ENCODE measurements at places on chromosomes 7 and 10.

DNA sequence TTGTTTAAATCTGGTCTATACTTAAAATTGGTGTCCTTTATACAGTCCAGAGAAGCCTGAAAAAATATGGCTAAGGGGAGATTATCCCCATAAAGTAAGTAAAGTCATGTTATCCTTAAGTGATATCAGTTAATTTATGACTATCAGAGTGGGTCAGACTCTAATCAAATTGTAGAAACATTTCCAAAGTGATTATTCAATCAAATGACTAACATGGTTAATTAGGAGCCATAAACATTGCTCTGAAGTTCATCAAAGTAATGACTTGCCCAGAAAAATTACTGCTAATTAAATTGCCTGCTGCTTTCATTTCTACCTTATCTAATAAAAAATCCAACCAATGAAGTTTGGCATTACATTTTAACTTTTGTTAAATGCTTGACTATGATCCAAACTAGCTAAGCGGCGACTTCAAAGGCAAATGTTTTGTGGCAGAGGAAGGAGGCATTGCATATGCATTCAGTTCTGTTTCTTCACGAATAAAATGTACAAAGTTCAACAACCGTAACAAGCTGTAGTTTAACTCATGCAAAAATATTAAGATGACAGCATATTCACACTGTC, 76.7 kb downstream of the ETV1 start:
- no peak overlapping the region for H3K4me3 ChIP-seq
- no peaks in the 10 kb centered on the region for H3K36me3 ChIP-seq
- no peak for DNase-seq

DNA sequence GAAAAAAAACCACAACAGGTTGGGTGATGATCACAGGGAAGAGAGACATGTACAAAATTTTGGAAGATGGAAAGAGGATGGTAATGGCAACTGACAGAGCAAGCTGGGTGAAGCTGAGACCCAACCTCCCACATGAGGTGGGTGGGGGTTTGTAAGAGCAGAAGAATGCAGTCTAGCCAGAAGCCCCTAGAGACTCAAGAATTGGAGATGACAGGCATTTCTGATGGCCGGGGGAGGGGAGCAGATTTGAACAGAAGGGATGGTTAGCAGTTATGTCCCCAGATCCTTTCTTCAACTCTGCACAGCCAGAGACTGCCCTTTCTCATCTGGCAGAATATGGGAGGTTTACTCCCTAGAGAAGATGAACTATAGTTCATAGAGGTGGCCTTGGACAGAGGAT, 208.0 kb downstream of the GALNT17 start:
- no peaks in the 10 kb centered on the region for H3K36me3 ChIP-seq
- no peak for DNase-seq
- no peaks in the 10 kb centered on the region for H3K4me1 ChIP-seq

GRCh38 chr10:61529208-61529607, 76.0 kb upstream of the TMEM26 start:
- no peak for DNase-seq
- H3K27ac ChIP-seq, result no peak overlapping the region
- no peaks in the 10 kb centered on the region for H3K36me3 ChIP-seq
- H3K4me1 ChIP-seq, result no peaks in the 10 kb centered on the region
- H3K4me3 ChIP-seq, result no peak overlapping the region

- H3K27ac ChIP-seq, result no peak overlapping the region
- H3K4me3 ChIP-seq, result no peak overlapping the region
- peaks cover 71% of the 10 kb centered on the region for H3K27me3 ChIP-seq
- peaks cover 12% of the 10 kb centered on the region for H3K4me1 ChIP-seq
- DNase-seq, result no peak
These were observed 2.6 kb downstream of the HOXA9 start for GRCh38 chr7:27162561-27163287.

DNA sequence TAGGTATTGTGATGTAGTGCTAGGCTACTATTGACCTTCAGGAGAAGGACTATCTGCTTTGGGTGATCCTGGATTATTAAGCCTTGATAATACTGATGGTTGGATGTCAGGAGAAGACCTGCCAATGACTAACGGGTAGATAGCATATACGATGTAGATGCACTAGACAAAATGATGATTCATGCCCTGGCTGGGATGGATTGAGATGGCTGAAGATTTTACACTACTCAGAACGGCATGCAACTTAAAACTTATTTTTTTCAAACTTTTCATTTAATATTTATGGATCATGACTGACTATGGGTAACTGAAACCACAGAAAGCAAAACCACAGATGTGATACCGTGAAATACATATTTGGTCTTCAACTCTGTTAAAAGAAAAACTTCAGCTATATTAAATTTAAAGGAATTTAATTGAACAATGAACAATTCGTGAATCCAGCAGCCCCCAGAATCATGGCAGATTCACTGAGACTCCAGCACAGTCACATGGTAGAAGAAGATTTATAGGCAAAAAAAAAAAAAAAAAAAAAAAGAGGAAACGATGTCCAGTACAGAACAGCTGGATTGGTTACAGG, 124.6 kb upstream of the CDK13 start:
- H3K27me3 ChIP-seq, result no peaks in the 10 kb centered on the region
- no peaks in the 10 kb centered on the region for H3K4me1 ChIP-seq
- no peak overlapping the region for H3K27ac ChIP-seq
- DNase-seq, result no peak
- no peaks in the 10 kb centered on the region for H3K36me3 ChIP-seq
- H3K4me3 ChIP-seq, result no peak overlapping the region

DNA sequence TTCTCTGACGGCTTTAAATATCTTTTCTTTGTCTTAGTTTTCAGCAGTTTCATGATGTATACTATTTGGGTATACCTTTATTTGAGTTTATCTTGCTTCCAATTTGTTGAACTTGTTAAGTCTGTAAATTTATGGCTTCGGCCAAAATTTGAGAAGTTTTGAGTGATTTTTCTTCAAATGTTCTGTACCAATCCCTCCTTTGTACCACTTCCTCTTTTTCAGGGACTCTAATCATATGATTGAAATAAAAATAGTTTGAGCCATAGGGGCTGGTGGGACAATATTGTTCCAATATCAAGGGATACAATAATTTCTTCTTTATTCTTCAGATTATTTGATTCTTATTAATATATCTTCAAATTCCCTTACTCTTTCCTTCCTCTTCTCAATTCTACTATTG, 43.1 kb upstream of the CTTNBP2 start:
- H3K27ac ChIP-seq, result no peak overlapping the region
- no peaks in the 10 kb centered on the region for H3K4me1 ChIP-seq
- no peaks in the 10 kb centered on the region for H3K36me3 ChIP-seq
- no peak overlapping the region for H3K4me3 ChIP-seq
- DNase-seq, result no peak

- H3K27ac ChIP-seq, result peak overlapping the region; percentile 30
- no peak overlapping the region for H3K4me3 ChIP-seq
- peak; percentile 31 for DNase-seq
- H3K4me1 ChIP-seq, result peaks cover 63% of the 10 kb centered on the region
These were observed 14.1 kb downstream of the TMEM72 start for GRCh38 chr10:44925224-44925623.

DNA sequence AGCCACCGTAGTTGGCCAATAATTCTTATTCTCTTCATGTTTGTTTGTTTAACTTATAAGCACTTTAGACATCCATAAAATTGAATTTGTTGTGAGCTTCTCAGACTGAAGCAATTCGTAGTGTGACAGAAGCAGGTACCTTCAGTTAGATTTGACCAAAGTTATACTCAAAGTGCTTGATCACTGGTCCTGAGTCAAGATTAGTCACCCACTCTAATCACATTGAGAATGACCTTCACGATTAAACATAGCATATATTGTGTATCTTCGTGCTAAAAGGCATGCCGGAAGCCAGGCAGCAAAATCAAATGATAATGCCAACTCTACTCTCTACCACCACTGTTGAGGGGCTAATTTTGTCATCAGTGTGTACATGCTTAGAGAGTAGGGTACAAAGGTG, 763.7 kb upstream of the MBL2 start:
- no peak overlapping the region for H3K27ac ChIP-seq
- no peaks in the 10 kb centered on the region for H3K4me1 ChIP-seq
- DNase-seq, result no peak
- H3K27me3 ChIP-seq, result no peaks in the 10 kb centered on the region

DNA sequence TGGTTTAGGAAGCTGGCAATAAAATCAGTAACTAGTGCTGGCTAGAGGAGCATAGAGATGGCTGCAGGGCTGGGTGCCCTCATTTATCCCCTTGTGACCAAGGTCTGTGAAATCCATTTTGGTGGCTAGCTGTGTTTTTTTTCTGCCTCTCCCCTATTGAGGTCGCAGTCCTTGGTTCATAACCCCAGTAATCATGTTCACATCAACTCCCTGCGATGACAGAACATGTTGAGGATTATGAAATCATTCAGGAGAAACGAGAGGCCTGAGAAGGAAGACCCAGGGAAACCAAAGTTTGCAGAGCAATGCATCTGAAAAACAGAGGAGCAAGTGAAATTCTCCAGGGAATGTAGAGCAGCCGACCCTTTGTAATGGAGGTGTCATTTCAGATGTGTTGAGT, 126.9 kb downstream of the TACC2 start:
- H3K27me3 ChIP-seq, result no peaks in the 10 kb centered on the region
- no peak overlapping the region for H3K4me3 ChIP-seq
- H3K27ac ChIP-seq, result peak overlapping the region; percentile 100
- no peak for DNase-seq
- H3K4me1 ChIP-seq, result peaks cover 76% of the 10 kb centered on the region
- H3K36me3 ChIP-seq, result no peaks in the 10 kb centered on the region

DNA sequence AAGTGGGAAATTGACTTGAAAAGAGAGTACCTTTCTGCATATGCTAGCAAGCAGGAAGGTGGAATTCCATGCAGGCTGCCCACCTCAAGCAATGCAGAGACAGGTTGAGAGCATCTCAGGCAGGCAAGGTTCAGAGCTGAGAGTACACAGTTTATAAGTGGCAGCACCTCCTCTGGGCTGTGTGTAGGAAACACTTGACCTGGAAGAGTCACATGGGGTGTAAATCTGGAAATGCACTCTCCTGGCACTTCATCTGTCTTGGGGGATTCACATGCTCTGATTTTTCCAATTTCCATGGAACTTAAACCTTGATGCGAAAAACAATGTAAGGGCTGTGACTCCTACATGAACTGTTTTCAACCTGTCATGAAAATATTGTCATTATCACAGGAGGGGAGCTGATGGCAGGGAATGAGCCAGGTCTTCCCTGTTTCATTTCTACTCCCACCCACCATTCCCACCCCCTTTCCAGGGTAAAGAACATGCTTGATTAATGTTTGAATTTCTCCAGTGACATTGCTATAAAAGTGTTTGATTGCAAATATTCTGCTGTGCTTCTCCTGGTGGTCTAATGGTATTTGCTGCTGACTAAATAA, 328.3 kb downstream of the BICC1 start:
- H3K27ac ChIP-seq, result no peak overlapping the region
- no peak overlapping the region for H3K4me3 ChIP-seq
- no peaks in the 10 kb centered on the region for H3K4me1 ChIP-seq
- no peak for DNase-seq
- no peaks in the 10 kb centered on the region for H3K27me3 ChIP-seq
- no peaks in the 10 kb centered on the region for H3K36me3 ChIP-seq

DNA sequence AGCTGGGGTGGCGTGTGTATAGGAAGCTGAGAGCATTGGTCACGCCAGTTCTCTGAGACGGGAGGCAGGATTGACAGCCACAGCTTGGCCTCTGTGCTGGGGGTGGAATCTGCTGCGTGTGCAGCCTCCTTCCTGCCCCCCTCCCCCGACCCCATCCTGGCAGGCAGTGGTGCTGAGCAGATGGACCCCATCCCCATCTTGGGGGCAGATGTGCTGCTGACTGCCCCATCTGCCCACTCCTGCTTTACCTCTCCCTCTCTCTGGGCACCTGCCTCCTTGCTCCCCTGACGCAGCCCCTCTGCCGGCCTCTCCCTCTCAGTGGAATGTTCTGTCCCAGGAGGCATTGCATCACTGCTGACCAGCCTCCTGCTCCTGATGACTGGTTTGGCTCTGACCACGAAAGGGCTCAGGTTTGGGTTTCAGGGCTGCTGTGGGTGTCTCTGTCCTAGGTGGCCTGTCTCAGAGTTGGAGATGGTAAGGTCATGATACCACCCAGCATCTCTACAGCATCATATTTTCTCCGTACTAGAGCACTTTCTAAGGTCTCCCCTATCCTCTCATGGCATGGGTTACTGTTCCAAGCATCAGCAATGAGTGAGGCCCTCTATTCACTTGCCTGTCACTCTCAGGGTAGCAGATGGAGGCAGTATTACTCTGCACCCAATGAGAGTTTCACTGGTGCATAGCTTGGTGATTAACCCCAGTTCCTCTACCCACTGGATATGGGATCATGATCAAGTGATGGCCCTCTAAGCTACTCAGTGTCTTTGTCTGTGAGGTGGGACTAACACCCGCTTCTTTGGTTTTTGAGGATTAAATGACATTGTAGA, 81.9 kb downstream of the RBM20 start:
- no peaks in the 10 kb centered on the region for H3K36me3 ChIP-seq
- no peak for DNase-seq
- H3K27ac ChIP-seq, result no peak overlapping the region
- no peak overlapping the region for H3K4me3 ChIP-seq
- H3K27me3 ChIP-seq, result no peaks in the 10 kb centered on the region
- no peaks in the 10 kb centered on the region for H3K4me1 ChIP-seq

- H3K4me3 ChIP-seq, result no peak overlapping the region
- no peaks in the 10 kb centered on the region for H3K36me3 ChIP-seq
- no peaks in the 10 kb centered on the region for H3K27me3 ChIP-seq
- no peak overlapping the region for H3K27ac ChIP-seq
- H3K4me1 ChIP-seq, result peaks cover 36% of the 10 kb centered on the region
These were observed 20.9 kb downstream of the SLC29A3 start for GRCh38 chr10:71339796-71340589.

DNA sequence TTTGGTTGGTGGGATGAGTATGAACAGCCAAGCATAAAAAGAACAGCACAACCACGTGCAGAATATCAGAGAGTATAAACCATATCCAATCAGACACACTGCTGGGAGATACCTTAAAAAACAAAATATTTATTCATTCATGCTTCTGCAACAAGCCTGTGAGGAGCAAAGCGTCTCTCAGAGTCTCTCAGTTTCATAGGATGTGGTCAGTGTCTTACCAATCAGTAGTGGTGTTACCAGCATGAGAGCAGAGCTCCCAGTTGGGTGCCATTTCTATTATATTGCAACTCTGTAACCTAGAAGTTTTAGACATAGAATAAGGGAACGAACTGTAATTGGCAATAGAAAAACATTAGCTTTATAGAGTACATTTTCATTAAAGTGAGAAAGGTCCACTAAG, 445.9 kb upstream of the LRRN3 start:
- no peaks in the 10 kb centered on the region for H3K27me3 ChIP-seq
- no peaks in the 10 kb centered on the region for H3K36me3 ChIP-seq
- no peaks in the 10 kb centered on the region for H3K4me1 ChIP-seq
- no peak for DNase-seq

DNA sequence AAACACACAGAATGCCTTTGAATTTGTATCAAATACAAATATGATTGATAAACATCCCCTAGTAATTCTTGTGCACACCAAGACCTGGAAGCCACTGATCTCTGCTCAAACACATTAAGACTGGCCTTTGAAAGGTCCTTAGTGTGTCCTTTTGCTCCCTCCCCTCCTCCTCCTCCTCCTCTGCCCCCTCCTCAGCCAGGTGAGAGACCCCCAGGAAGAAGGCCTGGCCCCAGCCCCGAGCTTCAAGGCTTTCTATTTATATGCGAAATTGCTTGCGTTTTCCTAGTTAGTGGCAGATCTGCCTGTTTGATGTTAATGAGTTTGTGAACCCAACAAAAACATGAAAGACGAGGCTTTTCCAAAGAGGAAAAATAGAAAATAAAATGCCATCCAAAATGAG, 63.6 kb upstream of the TCF7L2 start:
- no peaks in the 10 kb centered on the region for H3K27me3 ChIP-seq
- no peak for DNase-seq
- H3K27ac ChIP-seq, result no peak overlapping the region
- no peak overlapping the region for H3K4me3 ChIP-seq
- no peaks in the 10 kb centered on the region for H3K36me3 ChIP-seq

All from thyroid gland (tissue), 4 donors.